Endothelial cell of umbilical vein (primary cell): ENCODE measurements at places on chromosomes 4 and X. TPM values are rescaled to one million over a fixed set of nuclear protein-coding genes. Genes with fewer than 3 reads are reported as not detected.

- no peak overlapping the region for H3K4me3 ChIP-seq
- H3K4me1 ChIP-seq: no peaks in the 10 kb centered on the region
- no peak for DNase-seq
- H3K36me3 ChIP-seq: no peaks in the 10 kb centered on the region
- H3K27me3 ChIP-seq: no peaks in the 10 kb centered on the region
- H3K27ac ChIP-seq: no peak overlapping the region
Measured at GRCh38 chr4:68732653-68733466, 62.4 kb upstream of the UGT2B15 start.

Gene DCAF8L2
- total RNA-seq: 0.15 TPM in 1 of 2 replicates, not detected in the other

Gene MAGED4B
- total RNA-seq: 23.0 and 46.9 TPM in 2 replicates

DNA sequence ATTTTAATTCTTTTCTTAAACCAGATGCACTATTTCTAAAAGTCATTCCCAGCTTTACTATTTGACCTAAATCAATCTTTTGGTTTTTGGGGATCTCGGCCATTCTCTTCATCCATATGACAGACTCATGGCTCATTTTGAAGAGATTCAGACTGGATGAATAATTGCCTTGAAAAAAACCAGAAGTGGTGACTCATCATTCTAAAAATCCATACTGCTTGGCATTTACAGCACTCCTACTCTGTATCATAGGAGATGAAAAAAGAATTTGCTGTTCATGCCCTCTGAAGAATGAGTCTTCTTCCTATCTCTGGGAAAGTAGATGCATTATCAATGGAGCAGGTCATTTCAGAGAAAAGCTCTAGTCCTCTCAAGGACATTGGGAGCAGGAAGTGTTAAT lies 220.5 kb upstream of the RPS6KA3 start:
- no peaks in the 10 kb centered on the region for H3K36me3 ChIP-seq
- DNase-seq: no peak
- no peak overlapping the region for H3K4me3 ChIP-seq
- no peak overlapping the region for H3K27ac ChIP-seq
- H3K27me3 ChIP-seq: no peaks in the 10 kb centered on the region
- H3K4me1 ChIP-seq: no peaks in the 10 kb centered on the region

Gene REST
- 45.9 and 48.1 TPM in 2 replicates for total RNA-seq

DNA sequence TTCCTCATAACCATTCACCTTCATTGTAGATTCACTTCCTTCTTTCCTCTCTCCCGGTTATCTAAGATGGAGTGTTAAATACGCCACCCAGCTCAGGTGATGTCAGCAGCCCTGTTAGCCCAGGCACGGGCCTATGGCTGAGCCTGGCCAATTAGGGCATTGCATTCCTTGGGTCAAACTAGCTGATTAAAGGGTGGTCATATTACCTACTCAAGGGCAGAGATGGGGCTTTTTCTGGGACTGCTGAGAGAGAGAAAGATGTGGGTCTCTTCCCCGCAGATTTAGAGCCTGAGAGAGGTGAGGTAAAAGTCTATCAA lies 39.9 kb upstream of the AFAP1 start:
- H3K4me3 ChIP-seq: no peak overlapping the region
- no peak for DNase-seq
- no peak overlapping the region for H3K27ac ChIP-seq
- no peaks in the 10 kb centered on the region for H3K4me1 ChIP-seq
- no peaks in the 10 kb centered on the region for H3K36me3 ChIP-seq

Gene PABPC4L
- 1.3 and 1.6 TPM in 2 replicates for total RNA-seq
